ENCODE measurements at places on chromosomes 5 and 9.
A peak's percentile ranks its signal among the peaks of the same experiment; 100 is the strongest.

- DNase-seq, result peak; percentile 56
Observed at GRCh38 chr5:127492854-127493738, 24.3 kb upstream of the PRRC1 start.

GRCh38 chr5:111765613-111766571 lies 8.9 kb upstream of the NREP start:
- DNase-seq, result no peak

- no peak for DNase-seq
Observed at GRCh38 chr9:134391319-134392231, 65.3 kb downstream of the RXRA start.

- no peak for DNase-seq
Observed at GRCh38 chr5:122773619-122774018, 1.3 kb upstream of the SNX2 start.

DNA sequence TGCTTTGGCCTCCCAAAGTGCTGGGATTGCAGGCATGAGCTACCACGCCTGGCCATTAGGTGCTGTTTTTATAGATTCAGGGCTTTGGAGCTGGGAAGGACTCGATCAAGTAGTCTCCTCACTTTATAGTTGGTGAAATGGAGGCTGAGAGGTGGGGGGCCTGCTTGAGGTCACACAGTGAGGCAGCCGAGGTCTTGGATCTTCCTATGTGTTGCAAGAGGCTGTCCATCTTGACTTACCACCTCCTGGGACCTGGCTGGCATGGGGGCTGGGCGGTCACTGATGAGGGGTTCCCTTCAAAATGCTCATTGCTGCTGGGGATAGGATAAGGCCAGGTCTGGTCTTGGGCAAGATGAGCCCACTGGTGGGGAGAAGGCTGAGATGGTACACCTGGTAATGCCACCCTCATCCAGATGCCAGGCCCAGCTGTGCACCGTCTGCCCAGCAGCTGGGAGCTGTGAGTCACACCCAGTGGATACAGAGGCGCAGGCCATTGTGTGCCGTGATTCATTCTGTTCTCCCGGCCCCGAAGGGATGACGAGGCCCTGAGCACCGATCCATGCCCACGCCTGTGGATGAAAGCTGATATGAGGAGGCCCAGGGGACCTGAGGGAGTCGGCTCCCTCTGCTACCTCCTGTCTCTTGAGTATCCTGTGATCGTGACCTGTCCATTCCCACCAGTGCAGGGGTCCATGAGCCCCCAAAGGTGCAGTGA lies 10.5 kb upstream of the NDST1 start:
- peak; percentile 95 for DNase-seq

DNA sequence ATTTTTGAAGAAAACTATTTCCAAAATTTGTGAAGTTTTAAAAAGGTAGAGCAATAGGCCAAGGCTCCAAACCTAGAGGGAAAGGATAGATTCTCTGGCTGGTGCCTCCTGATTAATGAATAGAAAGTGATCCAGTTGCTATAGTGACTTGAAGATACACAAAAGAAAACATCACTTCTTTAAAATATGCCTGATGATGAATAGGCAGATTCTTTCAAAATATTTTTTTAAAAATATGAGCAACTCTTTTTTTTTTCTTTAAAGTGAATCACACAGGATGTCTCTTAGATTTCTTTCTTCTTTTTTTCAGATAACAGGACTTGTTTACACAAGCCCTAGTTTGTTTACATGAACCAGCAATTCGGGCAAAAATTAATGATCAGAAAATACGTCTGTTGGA lies 124.4 kb downstream of the RFK start:
- peak; percentile 2 for DNase-seq

GRCh38 chr5:158275511-158275910 lies 416.6 kb upstream of the CLINT1 start:
- DNase-seq, result no peak

GRCh38 chr9:33044162-33044673 lies 19.1 kb downstream of the DNAJA1 start:
- DNase-seq, result peak; percentile 94

- DNase-seq, result no peak
Observed at GRCh38 chr9:101398930-101399642, 435 bp downstream of the ZNF189 start.

- peak; percentile 96 for DNase-seq
Observed at GRCh38 chr5:107388141-107388861, 282.4 kb downstream of the EFNA5 start.

DNA sequence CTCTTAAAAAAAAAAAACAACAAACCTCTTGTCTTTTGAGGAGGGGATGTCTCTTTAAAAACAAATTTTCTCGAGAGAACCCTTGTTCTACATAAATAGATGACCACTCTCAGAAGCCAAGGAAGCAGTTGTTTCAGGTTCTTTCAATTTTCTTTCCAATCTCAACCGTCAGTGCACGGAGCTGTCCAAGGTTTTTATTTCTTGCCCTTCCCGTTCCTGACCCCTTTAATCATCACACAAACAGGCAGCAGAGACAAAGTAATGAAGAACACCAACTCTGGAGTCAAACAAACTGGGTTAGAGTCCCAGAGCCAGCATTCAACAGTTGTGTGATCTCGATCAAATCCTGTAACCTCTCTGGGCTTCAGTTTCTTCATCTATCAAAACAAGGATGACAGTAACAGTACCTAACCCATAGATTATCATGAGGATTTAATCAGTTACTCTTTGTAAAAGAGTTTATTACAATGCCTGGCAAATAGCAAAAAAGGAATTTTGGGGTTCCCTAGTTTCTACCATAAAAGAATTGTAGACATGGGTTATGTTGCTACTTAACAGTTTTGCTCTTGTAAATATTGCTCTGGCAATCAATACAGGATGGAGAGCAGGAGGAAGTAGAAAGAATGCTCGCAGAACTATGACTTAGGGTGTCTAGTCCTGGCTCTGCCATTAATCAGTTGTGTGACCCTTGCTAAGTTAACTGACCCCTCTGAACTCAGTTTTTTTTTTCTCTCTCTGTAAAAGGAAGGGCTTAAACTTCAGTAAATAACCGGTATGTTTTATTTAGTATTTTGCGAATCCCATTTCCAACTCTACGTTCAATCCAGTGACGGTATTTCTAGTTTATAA lies 1.0 kb upstream of the NIM1K start:
- peak; percentile 46 for DNase-seq

DNA sequence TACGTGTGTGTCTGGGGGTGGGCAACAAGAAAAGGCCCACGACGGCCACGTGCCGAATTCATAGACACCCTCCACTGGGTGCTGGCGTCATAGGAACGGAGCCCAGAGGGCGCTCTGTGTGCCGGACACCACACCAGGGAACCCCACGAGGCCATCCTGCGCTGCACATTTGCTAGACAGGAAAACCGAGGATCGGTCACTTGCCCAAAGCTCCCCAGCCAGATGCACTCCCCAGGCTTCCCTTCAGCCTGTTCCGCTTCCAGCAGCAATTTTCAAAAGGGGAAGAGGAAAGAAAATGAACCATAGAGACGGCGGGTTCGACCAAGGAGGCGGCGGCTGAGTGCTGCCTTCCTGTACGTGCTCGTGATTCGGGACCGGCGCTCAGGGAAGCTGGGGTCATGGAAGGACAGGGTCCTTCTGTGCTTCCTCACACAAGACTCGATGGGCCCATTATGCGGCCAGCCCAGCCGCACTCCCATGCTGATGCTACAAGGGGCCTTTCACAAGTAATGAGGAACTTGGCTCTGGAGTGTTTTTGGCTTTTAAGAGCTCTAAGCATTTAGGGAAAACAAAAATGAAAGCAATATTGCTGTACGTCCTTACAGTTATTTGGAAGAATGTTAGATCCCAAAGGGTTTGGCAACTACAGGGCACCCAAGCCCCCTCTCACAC lies 124.6 kb upstream of the SARDH start:
- no peak for DNase-seq

GRCh38 chr5:8727396-8727795 lies 818.5 kb downstream of the SEMA5A start:
- no peak for DNase-seq

DNA sequence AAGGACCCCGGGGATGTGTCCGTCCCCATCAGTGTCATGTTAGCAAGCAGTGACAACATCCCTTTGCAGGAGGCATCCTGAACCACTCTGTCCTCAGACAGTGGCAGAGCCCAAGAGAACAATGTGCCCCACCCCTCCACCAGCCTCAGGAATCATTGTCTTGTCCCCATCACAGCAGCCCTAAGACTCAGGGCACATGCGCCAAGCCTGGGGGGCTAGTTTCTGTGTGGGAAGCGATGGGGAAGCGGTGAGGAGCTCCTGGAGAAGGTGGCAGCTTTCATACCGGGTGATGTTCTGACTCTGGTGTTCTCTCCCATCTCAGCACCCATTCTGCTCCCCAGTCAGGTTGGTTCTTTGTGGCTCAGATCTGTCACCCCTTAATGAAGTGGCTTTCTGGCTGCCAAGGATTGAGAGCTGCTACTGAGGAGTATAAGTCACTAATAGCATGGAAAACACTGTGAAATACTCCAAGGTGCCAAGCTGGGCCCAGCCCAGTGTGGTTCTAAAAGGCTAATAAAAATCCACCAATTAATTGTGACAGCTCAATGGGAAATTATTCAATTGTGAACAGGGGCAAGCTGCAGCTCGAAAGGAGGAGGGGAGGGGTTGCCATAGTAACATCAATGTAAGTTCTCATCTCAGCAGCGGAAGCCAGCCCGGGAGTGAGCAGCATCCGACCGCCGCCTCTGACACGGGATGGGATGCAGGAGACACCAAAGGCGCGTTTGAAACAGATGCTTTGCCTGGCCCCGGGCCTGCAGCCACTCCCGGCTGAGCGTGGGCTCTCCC lies 4.7 kb downstream of the QRFP start:
- DNase-seq, result no peak

DNA sequence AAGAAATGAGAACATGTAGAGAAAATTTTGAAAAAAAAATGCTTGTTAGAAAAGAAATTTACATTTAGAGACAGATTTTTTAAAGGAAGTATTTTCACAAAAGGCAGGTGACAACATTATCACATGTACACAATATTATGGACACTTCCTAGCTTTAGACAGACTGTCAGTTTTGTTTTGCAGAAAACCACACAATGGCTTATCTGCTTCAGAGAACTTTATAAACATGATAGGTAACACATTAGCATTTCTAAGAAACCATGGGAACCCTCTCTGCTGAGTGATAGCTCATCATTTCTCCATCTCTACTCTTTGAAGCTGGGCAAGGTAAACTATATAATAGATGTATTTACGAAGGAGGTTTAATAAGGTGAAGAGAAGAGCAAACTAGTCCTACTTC lies 25.6 kb downstream of the POU5F2 start:
- DNase-seq, result no peak

GRCh38 chr5:109964136-109964535 lies 274.4 kb downstream of the MAN2A1 start:
- DNase-seq, result peak; percentile 19

DNA sequence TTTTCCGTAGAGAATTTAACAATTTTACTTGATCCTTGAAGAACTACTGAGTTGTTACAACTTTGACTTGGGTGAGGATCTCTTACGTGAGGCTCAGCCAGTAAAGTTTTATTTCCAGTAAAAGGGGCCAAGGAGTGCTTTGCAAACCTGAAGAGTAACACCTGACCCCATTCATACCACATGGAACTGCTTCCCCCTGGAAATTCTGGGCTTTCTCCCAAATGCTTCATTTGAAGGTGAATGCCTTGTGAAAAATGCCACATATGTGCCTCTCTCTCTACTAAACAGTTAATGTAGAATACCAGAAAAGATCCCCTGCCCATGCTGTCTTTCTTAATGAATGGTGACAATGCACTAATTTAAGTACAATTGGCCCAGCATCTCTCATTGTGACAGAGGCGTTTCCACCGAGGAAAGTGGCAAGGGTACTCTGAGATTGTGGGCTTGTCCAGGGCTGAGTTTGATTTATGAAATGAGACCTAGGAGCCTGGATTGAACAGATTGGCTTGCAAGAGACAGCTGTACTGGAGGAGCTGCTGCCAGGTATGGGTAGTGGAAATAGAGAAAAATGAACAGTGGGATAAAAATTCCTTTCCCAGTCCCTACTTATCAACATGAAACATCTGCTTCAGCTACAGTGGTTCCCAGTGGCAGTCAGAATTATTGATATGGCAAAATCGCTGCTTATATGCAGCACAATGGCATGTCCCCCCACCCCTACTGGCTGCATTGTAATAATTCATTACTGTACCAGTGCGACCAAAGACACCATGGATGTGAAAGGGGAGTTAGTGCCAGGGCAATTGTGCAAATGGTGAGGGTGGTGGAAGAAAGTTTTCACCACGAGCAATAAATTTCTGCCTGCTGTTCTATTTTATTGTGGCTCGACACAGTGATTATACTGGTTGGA lies 843.7 kb upstream of the WWC1 start:
- no peak for DNase-seq

GRCh38 chr5:98157368-98157767 lies 616.1 kb upstream of the RGMB start:
- no peak for DNase-seq

GRCh38 chr5:132965120-132965519 lies 1.7 kb upstream of the AFF4 start:
- no peak for DNase-seq

DNA sequence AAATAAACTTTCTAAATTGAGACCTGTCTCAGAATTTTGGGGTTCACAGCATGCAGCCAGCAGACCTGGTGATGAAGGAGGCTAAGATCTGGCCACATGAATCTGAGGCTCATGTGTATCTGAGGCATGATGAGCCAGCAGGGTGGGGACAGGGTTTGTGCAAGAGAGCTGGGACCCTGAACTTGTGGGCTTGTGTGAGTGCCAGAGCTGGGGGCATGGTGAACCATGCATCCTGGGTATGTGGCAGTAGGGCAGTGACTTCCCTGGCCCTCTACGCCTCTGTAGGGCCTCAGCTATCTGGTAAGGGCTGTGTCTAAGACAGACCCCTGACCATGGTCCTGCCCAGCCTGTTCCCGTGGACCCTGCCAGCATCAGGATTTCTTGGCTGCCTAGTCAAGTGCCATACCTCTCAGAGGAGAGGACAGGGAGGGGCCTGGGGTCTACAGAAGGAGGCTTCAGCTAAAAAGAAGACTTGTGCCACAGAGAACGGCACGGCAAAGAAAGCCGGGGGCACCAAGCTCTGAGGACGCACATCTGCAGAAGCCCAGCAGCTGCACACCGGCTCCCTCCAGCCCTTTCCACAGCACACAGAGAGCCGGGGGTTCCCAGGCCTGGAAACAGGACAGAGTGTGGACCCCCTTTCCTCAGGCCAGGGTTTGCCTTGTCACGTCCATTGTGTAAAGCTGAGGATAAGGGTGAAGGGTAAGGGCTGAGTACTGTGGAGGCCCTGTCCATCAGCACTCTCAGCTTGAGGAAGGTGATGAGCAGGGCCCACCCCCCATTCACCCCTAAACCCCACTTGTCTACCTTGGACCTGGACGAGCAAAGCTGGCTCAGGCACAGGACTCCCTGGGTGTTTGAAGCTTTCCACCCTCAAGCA lies 130.1 kb downstream of the MRPL36 start:
- DNase-seq, result no peak

- DNase-seq, result no peak
Observed at GRCh38 chr9:110110154-110110553, 97.8 kb downstream of the C9orf152 start.

- DNase-seq, result no peak
Observed at GRCh38 chr9:127446713-127447415, 4.3 kb downstream of the RPL12 start.

Measured in fibroblast of mammary gland (primary cell).